ENCODE measurements at places on chromosomes 4 and X.

DNA sequence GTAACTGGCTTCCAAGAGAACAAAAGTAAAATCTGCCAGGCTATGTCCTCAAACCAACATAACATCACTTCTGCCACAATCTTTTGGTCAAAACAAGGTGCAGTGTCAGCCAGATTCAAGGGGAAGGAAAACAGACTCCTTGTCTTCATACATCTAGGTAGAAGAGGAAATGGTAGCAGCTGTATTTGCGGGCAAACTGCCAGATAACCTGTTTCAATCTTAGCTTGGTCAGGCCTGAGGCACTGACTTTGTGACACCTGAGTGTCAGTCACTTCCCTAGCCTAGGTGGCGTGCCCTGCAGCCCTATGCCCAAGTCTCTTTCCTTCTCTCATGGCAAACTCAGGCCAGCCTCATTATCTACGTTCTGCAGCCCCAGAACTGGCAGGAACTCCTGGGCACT, 146.2 kb upstream of the JADE1 start:
- DNase-seq, result no peak

DNA sequence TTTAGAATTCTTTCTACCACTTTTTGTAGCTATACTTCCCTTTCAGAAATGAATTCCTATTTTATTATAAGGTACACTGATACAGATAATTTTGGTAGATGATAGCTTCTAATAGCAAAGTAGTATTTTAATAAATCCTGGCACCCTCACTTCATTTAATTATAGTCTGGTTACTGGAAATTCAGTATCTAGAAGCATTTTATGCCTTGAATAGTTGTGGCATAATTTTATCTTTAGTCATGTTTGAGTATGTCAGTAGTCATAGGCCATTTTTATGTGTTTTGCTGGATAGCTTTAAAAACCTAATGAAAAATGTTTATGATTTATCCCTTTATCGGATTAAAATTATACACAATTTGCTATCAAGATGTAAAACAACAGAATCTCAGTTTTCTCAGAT, 92.3 kb downstream of the DIAPH2 start:
- no peak for DNase-seq

DNA sequence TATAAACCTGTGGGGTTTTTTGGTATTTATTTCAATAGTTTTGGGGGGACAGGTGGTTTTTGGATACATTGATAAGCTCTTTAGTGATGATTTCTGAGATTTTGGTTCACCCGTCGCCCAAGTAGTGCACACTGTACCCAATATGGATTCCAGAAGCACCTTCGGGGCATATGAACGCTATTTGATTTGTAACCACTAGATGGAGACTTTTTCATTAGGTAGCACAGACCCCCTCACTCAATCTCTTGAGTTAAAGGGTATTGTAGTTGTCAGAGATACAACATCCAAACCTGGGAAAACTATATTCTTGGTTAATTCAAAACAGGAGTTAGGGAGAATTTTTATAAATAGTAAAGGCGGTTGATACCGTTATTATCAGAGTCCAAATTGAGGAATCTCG, 79.8 kb downstream of the SPANXN3 start:
- DNase-seq, result no peak

DNA sequence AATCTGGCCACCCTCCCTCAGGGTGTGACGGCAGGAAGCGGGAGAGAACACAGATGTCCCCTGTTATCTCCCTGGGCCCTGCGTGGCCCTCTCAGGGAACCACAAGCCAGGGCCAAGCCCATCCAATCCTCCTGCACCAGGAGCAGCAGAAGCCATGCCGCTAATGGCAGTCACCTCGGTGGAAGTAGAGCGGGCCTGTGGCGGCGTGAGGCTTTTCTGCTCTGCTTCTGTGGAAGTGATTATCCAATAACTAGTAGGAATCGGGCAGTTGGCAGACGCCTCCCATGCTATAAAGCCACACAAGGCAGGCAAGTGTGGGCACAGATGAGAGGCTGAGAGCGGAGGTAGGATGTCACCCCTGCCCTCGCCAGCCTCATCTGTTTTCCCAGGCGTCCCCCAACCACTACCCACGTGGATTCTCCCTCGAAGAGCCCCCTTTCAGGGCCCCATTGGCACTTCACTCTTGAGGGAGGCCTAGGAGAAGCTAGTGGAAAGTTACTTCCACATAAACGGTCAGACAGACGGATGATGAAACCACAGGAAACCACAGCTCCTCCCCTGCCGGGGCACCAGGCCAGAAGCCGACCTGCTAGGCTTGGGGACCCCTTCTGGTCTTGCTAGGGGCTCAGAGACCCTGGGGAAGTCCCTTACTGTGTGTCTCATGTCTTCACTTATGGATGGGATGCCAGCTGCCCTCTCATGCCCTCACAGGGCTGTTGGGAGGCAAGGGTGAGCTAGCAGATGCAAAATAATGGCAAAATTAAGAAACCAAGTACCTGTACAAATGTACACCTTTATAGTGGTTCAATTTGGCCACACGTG, 18.8 kb upstream of the TMSB4X start:
- peak; percentile 32 for DNase-seq

- DNase-seq, result no peak
These were observed 4.0 kb downstream of the GRIA3 start for GRCh38 chrX:123188081-123188480.

DNA sequence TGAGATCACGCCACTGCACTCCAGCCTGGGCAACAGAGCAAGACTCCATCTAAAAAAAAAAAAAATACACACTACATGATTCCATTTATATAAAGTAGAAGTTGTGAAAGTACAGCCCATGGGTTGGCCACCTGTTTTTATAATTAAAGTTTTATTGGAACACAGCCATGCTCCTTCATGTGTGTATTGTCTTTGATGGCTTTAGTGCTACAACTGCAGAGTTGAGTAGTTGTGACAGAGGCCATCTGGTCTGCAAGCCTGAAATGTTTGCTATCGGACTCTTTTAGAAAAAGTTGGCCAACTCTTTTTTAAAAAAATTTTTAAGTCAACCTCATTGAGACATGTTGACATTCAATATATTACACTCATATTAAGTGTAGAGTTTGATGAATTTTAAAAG, 41.2 kb upstream of the DUSP21 start:
- no peak for DNase-seq

GRCh38 chr4:117512414-117512813, 427.0 kb upstream of the TRAM1L1 start:
- no peak for DNase-seq

GRCh38 chrX:54294306-54294705, 63.5 kb downstream of the WNK3 start:
- DNase-seq, result no peak

DNA sequence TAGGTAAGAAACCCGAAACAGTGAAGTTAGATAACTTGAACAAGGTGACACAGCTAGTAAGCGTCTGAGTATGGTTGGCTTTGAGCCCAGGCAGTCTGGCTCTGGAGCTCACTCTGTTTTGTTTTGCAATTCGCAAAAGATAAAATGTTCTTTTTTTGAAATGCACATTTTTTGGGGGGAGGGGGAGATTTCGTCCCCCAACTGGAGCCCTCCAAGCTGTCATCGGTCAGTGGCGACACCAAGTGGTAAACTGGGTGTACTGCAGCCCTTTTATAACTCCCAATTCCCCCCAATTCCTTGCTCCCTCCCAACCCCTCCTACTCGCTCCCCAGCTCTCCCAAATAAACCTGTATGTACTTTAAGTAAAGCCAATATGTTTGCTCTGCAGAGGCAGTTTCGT, 2.8 kb upstream of the CLCN5 start:
- peak; percentile 3 for DNase-seq

GRCh38 chrX:151746502-151746901, 12.0 kb downstream of the CNGA2 start:
- DNase-seq, result no peak

- no peak for DNase-seq
These were observed 8.0 kb upstream of the CPEB2 start for GRCh38 chr4:14994242-14994641.

- DNase-seq, result no peak
These were observed 14.1 kb upstream of the BRS3 start for GRCh38 chrX:136473663-136474062.

GRCh38 chr4:143486314-143486713, 27.2 kb upstream of the SMARCA5 start:
- DNase-seq, result no peak

DNA sequence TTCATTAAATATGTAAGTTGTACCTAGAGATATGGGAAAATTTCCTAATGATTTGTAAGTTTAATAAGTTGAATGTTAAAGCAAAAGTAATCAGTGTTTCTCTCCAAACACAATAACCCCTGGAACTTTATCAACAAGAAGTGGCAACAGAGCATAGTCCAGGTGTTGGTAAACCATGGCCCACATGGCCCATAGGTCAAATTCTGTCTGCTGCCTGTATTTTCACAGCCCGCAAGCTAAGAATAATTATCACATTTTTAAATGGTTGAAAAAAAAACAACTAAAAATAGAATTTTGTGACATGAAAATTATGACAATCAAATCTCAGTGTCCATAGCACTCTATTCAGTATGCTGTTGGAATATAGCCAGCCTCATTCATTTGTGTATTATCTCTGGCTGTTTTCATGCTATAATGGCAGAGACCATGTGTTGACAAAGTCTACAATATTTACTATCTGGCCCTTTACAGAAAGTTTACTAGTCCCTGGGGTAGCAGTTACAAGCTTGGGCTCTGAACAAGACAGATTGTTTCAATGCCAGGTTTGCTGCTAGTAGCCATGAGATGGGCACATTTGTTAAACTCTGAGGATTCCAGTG, 395.8 kb downstream of the GASK1B start:
- no peak for DNase-seq

DNA sequence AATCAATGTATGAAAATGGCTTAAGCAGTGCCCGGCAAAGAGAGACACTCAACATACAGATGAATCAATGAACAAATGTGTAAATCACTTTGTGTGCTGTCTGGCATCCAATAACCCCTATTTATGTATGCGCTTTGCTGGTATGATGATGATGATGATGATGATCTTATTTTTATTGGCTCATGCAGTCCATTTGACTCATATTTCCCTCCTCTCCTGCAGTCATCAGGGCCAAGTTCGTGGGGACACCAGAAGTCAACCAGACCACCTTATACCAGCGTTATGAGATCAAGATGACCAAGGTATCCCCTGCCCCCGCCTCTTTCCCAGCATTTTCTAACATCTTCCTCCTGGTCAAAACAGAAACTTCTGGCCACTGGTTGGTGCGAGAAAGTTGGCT, 2.5 kb downstream of the TIMP1 start:
- DNase-seq, result no peak

DNA sequence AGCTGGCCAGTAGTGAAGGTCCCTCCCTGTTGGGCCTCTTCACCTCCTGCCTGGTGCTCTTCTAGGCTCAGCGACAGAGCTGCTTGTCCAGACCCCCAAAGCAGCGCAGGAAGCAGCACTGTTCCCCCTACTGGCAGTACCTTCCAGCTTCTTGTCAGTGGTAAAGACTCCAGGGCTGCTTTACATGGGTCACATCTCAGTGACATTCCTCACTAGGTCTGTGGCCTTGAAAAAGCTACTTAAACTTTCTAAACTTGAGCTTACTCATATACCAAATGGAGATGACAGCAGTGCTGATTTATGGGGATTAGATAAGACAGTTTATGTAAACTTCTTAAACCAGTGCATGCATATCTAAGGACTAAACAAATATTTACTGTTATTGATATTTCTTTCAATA, 117.3 kb downstream of the FAT4 start:
- no peak for DNase-seq

- DNase-seq, result no peak
These were observed 179.1 kb downstream of the GC start for GRCh38 chr4:71604785-71605184.

- no peak for DNase-seq
These were observed 4.9 kb upstream of the CPLX1 start for GRCh38 chr4:830601-831482.

DNA sequence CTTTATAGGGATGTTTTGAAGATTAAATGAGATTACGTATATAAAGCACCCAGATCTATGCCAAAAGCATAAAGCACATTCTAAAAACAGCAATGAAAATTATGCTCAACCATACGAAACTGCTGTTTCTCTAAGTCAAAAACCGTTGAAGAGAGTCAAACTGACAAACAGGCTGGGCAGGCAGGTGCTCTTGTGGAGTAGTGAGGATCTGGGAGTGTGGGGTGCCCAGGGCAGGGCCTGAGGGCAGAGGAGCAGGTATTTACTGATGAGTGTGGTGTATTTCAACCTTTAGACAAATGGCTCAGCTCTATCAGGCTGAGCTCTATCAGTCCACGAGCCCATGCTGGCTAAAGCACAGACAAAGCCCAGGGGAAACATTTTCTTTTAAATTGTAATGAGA, 40.4 kb downstream of the RELL1 start:
- DNase-seq, result no peak

DNA sequence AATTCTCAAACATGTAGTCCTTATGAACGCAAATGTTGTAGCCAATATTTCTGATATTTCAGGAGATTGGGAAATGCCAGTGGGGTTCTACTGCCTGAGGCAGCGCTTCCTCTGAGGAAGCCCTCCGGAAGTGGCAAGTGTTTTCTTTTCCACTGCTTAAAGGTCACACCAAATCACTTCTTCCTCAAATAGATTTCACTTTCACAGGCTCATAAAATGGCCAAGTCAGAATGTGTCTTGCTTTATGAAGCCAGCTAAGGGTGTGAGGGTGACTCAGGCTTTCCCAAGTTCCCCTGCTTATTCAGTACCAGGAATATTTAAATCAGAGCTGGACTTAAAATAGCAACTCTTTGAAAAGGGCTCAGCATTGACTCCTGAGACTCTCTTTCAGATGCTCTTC, 514.2 kb upstream of the DIPK2B start:
- no peak for DNase-seq

GRCh38 chr4:85508654-85509053, 33.7 kb downstream of the ARHGAP24 start:
- no peak for DNase-seq

DNA sequence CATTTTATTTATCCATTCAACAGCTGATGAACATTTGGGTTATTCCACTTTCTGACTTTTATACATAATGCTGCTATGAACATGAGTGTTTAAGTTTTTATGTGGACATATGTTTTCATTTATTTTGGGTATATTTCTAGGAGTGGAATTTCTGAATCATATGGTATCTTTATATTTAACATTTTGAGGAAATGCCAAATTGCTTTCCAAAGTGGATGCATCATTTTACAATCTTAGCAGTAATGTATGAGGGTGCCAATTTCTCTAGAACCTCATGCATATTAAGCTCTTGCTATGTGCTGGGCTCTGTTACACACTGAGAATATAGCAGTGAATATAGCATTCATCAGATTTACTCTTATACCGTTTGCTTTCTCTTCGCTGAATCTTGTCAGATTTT, 983.7 kb downstream of the STIM2 start:
- DNase-seq, result no peak

DNA sequence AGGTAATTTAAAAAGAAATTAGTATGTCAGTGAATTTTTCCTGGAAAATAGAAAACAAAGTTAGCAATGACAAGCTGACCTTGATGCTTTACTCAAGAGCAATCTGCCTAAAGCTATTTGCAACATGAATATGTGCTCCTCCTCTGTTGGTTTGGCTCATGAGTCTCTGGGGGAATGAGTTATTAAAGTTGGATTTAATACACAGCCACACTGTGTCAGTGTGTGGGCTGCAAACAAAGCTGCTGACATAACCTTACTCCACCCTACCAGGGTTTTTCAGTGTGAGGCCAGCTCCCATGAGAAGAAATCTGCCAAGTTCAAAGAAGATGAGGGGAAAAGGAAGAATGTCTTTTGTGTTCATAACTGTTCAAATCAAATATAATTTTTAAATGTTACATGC, 280.5 kb downstream of the TLL1 start:
- no peak for DNase-seq

GRCh38 chrX:108123591-108124366, 32.2 kb downstream of the ATG4A start:
- no peak for DNase-seq

- no peak for DNase-seq
These were observed 35.2 kb upstream of the CBLL2 start for GRCh38 chrX:22237479-22237878.

All from stimulated activated CD4-positive, alpha-beta T cell treated with anti-CD3 and anti-CD28 coated beads, Interleukin-2, amount 100 ng/mL, for 48 hours (primary cell).